ENCODE measurements at places on chromosomes 2 and 18.

GRCh38 chr2:220893411-220893810 lies 678.7 kb downstream of the EPHA4 start:
- DNase-seq, result no peak

DNA sequence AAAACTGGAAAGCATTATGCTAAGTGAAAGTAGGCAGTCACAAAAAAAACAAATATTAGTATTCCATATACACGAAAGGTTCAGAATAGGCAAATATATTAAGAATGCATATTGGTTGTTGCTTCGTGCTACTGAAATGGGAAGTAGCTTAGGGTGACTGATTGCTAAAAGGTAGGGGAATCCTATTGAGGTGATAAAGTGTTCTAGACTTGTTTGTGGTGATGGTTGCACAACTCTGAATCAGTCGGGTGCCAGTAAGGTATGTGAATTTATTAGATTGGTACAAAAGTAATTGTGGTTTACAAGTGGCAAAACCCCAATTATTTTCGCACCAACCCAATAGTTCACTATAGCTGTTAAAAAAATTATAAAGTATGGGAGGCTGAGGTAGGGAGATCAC lies 20.7 kb downstream of the USP34 start:
- DNase-seq, result no peak

GRCh38 chr2:141523199-141523598 lies 607.6 kb downstream of the LRP1B start:
- DNase-seq, result no peak

DNA sequence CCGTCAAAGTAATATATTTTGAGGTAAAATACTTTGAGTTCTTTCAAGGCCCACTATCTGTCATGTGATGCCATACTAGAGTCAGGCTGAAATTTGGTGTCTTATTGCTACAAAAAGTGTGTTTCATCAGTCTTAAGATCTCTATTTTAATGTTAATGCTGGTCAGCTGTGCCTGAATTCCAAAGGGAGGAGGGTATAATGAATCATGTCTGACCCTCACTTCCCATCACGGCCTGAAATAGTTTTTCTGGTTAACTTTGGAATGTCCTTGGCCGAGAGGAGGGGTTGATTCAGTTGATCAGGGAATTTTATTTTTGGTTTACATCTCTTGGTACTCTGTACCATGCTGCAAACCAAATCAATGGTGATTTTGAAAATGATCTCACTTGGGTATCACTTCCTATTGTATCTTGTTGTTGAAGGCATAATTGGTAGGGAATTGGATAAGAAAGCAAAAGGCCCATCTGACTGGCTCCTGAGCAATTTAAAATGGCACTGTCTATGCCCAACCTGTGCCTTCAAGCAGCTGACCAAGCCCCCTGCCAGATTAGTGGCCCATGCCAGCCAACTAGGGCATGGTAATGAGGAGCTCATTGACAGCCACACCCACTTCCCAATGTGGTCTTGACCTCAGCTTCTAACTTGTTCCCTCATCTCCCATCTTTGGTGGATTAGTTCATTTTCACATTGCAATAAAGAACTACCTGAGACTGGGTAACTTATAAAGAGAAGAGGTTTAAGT lies 6.1 kb upstream of the SLC35F5 start:
- DNase-seq, result no peak

- DNase-seq, result no peak
These were observed 11.5 kb downstream of the NTSR2 start for GRCh38 chr2:11658208-11659114.

GRCh38 chr2:121570667-121571055 lies 40.0 kb downstream of the RNU4ATAC start:
- DNase-seq, result no peak

GRCh38 chr2:197204519-197205250 lies 105.9 kb downstream of the ANKRD44 start:
- no peak for DNase-seq

Measured in stimulated activated CD4-positive, alpha-beta T cell treated with anti-CD3 and anti-CD28 coated beads, Interleukin-2, amount 100 ng/mL, for 4 hours (primary cell).